ENCODE measurements at places on chromosomes 7 and 10.

GRCh38 chr10:76727038-76727437 lies 910.6 kb downstream of the KCNMA1 start:
- no peak for DNase-seq

GRCh38 chr10:24299578-24300260 lies 90.8 kb downstream of the KIAA1217 start:
- DNase-seq = no peak

DNA sequence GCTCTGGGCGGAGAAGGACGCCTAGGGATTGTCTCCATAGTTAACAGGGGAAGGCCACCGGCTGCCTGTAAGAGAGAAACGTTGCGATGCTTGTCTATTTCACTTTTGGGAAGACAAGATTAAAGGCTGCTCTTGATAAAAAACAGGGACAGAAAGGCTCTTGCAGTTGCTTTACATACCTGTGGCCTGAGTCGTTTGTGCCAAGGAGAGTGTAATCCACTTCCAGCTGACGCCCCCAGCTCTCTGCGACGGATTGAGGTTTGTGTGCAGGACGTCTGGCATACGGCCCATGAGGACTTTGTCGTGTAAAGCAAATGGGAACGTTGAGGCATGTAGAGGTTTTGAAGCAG lies 1.1 kb downstream of the MAP3K8 start:
- DNase-seq = peak; percentile 53

GRCh38 chr10:373526-374309 lies 238.5 kb downstream of the ZMYND11 start:
- no peak for DNase-seq

DNA sequence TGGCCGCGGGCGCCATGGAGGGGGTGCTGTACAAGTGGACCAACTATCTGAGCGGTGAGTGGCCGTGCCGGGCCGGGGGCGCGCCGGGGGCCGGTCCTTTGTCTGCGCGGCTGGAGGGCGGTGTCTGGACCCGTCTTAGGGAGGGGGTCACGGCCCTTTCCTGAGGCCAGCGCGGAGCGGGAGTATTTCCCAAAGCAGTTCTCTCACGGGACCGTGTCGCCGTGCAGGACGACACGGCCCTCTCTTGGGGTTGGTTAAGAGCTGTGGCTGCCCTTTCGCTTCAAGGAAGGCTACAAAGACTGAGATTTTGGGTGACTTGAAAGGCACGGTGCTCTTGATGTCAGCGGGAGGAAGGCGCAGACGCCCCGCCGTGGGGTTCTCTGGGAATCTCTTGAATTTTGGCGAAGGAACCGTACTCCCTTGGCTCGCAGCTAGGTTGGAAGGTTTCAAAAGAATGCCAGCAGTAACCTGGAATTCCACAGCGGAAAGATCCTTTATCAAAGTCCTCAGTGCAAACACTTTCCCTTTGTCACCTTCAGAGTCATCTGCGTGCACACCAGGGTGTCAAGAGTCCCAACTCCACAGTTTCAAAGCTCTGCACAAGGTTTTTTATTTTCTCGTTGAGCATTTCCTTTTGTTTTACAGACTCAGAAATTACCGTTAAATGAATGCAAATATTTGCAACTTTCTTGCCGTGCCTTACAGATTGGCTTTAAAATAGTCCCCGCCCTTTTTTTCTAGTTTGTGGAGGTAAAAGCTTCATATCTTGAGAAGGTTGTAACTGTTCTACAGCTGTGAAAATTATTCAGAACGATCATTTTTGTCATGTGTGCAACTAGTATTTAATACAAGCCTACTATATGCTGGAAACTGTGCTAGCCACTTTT lies 780 bp downstream of the PLEKHA8 start:
- DNase-seq = peak; percentile 63

DNA sequence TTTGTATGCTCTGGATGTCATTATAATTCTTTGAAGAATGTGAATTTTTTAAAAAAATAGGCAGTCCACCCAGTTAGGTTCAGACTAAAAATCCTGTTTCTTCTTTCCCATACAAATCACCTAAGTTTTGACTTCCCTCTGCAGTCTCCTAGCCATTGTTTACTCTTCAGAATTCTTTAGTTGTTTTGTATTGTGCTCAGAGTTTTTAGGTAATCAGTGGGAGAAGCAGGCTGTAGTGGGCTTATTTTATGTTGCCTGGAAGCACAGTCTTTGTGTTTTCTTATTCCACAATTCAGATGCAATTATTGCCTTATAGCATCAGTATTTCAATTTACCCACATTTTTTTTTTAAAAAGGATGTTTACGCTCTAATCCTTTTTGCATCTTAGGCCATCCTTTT lies 94.9 kb downstream of the AKAP9 start:
- no peak for DNase-seq

GRCh38 chr7:34928052-34928451 lies 109.2 kb downstream of the DPY19L1 start:
- peak; percentile 47 for DNase-seq

GRCh38 chr7:80847895-80848294 lies 71.0 kb downstream of the SEMA3C start:
- no peak for DNase-seq

DNA sequence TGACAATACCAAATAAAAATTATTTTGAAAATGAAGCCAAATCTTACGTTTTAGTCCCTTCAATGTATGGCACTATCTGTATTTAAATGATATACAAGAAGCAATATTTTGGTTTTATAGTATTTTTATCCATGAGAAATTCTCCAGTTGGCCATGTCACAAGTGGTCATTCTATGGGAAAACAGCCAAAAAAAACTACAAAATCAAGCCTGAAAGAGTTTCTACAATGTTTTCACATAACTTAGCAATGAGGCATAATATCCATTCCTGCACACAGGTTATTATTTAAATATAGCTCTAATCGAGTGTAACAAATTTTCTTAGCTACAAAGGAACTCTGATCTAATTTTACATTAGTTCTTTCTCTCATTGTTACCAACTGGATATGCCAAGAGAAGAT lies 5.4 kb downstream of the RAB11FIP2 start:
- DNase-seq = no peak

DNA sequence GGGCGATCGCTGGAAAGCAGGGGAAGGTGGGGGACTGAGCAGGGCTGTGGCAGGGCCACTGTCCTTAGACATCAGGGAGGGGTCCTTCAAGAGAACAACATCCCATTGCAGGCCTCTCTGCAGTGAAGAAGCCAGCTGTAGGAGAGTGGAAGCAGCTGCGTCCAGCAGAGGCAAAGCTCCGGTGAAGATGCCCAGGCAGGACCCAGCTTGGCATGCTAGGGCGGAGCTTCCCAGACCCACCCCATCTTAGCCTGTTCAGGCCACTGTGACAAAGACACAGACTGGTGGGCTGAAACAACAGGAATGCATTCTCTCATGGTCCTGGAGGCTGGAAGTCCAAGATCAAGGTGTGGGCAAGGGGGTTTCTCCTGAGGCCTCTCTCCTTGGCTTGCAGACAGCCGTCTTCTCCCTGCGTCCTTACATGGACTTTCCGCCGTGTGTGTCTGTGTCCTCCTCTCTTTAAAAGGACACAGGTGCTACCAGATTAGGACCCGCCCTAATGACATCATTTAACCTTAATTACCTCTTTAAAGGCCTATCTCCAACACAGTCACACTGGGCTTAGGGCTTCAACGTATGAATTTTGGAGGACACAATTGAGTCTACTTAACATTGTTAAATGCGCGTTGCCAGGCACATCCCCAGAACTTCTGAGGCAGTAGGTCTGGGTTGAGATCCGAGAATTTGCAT lies 178.1 kb upstream of the GRB10 start:
- no peak for DNase-seq

DNA sequence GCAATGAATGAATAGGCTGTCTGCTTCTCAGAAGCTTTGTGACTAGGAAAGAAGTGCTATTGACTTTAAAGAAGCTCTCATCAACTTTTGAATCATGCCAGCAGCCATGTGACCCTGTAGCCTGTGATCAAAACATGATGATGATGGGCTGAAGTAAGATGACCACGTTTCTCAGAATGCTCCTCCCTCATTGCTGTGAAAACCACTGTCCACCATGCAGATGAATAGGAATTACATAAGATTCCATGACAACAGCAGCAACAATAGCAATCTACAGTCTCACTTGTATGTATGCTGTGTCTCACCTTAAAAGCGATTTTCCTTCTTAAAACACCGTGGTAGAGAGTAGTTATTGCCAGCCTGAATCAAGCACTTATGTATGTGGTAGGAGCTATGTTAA lies 228.4 kb downstream of the TRIL start:
- no peak for DNase-seq

DNA sequence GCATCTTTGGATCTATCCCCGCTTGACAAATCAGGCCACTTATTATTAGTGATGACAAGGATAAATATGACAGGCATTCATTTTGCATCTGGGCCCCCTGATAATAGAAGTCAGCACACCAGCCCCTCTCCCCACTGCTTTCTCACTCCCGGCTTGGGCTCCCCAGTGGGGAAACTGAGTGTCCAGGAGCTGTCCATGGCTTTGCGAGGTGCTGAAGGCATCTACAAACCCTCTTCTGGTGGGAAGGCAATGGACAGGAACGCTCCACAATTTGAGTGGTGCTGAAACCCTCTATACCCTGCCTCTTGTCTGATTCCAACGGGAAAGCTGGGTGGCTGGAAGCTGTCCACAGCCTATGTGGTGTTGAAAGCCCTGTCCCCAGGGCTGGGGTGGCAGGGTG lies 61.7 kb upstream of the PCBD1 start:
- DNase-seq = no peak

DNA sequence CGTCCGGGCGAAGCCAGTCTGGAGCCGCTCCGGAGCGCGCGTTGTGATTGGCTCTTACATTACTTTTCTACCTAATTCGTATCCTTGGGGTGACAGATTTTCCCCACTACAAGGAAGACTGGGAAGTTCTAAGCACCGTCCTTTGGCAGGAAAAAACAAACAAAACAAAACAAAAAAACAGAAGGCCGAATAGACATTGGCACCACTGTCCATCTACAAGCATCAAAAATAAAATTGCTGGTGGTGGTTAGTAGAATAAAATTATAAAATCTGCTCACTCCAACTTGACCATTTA lies 651 bp upstream of the SKAP2 start:
- no peak for DNase-seq

DNA sequence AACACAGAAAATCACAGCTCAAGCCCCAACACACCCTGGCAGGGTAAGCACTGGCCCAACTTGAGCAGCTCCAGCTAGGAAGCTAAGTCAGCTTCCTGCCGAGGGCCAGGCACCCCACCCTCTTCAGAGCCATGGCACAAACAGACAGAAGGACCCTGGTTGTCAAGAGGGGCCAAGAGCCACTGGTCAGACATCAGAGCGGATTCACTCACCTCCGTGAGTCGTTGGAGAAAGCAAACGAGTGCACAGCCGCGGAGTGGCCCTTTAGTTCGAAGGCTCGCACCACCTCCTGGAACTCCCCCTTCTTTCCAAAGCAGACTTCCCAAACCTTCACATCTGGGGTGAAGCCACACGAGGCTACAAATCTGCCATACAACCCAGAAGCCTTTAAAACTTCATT lies 7.4 kb downstream of the TBL2 start:
- no peak for DNase-seq

DNA sequence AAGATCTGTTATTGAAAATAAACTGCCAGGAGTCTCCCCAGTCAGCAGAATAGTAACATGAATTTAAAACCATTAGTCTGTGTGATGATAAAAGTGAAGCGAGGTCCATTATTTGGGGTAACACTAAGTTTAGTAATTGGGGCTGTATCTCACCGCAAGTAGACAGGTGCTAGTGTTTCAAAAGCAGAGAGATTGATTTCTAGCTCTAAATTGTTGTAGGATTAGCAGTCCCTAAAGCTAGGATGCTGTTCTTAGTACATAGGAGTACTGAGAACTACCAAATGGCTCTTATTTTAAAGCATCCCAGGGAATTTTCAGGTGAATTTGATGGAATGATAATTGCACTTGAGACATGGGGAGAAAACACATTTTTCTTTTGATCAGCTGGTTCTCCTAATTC lies 70.5 kb downstream of the CPED1 start:
- no peak for DNase-seq

DNA sequence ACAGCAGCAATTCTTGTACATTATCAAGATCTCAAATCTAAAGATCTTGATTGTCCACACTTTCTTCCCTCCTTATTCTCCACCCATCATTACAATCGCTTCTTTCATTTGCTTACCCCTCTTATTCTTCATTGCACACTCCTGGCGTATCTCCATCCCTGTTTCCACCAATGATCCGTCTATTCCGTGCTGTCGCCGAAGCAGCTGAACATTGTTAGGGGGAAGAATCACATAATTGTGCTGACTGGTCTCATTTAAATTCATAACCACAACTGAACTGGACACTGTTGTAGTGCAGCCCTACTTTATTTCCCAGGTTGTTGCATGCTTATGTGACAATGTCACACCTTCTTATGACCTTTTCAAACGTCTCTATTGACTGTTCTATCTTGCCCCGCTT lies 18.9 kb upstream of the NRP1 start:
- DNase-seq = no peak

DNA sequence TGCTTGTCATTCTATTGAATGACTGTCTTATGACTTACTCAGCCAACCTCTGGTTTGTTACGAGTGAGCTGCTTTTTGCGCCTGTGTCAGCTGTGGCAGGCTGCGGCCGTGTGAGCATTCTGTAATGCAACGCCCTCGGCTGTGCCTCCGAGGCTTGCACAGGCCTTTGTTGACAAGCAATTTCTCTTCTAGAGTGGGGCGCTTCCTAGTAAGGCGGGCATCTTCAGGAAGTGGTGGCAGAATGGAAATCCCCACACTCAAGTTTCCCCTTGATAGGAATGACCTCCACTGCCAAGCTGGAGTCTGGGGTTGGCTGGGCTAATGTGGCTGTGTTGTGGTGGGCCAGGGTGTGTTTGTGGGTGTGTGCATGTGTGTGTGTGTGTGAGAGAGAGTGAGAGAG lies 20.2 kb upstream of the TMEM178B start:
- no peak for DNase-seq

Data from colonic mucosa (tissue), 4 donors.